ENCODE measurements at places on chromosomes 1 and 21.

- no peak for DNase-seq
These were observed 4.3 kb downstream of the AMPD1 start for GRCh38 chr1:114691061-114691460.

DNA sequence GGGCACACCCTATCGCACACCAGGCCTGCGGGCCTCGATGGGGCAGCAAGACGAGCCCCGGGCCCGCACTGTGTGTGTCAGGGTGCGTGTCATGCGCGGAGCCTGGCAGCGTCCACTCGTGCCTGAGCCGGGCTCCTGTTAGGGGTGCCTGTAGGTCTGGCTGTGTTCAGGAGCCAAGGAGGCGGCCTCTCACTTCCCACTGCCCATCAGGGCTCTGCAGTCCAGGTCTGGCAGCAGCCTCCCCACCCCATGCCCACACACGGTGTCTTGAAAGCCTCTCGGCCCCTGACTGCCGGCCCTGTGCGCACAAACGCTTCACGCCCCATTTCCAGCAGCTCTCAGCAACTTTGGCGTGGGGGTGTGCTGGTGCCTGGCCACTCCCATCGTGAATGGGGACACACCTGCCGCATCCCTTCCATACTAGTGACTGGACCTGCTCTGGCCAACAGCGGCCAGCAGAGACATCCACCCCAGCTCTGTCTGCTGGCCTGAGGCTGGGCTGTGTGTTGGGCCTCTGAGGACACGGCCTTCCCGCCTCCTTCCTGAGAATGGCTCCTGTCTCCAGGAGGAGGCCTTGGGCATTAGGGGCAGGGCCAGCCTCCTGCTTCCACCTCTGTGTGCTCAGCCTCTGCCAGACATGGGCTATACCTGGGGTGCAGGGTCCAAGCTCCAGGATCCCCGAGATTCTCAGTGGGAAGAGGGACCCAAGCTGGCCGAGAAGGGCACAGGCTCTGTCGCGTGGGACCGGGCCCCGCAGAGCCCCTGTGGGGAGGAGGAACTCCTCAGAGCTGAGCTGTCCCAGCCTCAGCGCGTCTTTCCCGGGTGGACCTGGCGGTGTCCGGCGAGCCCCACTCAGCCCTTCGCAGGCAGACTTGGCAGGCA is 41.8 kb upstream of the ACTRT2 start:
- no peak for DNase-seq

DNA sequence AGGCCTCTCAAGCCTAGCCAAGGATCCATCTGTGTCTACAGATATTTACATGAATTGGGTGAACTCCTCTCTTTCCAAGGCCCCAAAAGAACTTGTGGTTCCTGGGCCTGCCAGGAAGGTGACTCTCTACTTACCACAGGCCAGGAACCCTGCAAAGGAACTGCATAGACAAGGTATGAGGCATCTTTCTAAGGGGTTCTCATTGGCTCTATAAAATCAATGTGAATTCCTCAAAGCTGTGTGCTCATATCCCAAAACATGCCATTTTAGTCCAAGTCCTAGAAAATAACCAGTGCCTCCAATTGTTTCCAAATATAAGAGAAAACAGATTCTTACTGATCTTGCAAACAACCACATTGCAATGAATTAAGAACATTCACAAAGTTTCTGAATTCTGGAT is 39.9 kb upstream of the RGL1 start:
- no peak for DNase-seq

GRCh38 chr1:26022404-26022779 is 817 bp downstream of the EXTL1 start:
- no peak for DNase-seq

DNA sequence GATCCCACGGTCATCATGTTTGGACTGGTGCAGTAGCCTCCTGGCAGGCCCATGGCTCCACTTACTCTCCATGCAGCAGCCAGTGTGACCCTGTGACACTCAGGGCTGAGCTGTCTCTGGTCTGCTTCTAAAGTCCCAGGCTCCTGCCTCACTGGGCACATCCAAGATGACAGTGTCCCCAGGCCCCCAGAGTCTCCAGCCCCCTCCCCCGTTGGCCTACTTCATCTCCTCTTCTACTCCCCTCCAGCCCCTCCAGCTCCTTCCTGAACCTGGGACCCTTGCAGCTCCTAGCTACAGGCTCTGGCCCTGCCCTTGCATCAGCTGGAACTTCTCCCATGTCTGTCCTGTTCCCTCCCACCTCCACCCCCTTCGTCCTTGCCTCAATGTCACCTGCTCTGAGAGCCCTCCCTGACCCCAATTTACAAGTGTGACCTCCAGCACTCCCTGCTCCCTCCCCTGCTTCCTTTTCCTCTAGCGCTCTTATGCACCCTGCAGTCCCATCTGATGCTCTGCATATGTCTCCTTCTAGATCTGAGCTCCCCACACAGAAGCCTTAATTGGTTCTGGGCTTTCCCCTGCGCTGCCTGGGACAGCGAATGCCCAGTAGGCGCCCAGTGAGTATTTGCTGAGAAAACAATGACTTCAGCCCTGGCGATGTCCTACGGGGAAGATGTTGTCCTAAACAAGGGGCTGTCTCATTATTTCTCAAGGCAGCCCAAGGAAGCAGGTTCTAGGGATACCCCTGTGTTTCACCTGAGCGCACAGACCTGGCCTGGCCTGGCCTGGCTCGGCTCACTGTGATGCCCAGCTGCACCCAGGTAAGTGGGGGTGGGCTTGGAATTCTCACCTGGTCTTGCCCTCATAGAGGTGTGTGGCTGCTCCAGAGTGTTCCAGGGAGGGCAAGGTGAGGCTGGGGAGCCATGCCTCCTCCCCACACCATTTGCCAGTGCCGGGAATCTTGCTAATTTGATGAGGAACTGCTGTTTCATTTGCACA is 600.6 kb downstream of the PTPRU start:
- no peak for DNase-seq

- DNase-seq: no peak
These were observed 48.6 kb downstream of the ITSN1 start for GRCh38 chr21:33690874-33691273.

DNA sequence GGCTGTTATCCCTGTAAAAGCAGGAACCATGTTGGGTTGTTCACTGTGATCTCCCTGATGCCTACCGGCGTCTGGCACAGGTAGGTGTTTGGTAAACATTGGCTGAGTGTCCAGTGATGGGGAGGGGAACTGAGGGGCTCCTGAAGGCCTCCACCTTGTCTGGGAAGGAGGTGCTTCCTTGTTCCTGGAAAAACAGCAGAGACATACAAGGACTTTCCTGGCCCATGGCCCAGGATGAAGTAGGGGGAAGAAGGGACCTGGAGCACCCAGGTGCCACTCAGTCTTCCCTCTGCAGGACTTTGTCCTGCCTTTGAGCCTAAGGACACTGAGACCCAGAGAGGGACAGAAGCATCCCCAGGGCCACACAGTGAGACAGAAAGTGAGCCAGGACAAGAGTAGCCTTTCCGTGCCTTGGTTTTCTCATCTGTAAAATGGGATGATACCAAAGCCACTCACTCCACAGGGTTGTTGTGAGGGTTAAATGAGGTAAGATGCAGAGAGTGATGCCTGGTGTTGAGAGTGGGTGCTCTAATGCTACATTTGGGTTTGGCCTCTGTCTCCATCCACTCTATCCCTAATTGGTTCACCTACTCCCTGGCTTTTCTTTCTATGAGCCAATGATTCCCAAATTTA is 6.1 kb upstream of the HEYL start:
- no peak for DNase-seq

DNA sequence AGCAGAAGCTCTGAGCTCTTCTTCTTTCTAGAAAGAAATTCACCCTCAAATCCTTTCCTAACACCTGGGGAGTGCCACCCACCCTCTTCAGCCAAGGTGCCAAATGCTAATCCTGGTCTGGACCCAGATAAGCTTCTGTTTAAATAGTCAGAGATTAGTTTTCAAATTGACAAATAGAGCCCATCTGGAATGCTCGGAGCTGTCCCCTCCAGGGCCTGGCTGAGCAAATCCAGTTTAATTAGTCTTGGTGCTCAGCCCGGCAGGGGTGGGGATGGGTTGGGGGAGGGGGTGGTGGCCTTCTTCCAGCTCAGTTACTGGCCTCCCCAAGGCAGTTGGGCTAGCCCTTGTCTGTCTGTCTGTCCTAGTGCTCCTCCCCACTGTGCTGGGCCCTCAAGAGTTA is 269.5 kb downstream of the GRIK3 start:
- no peak for DNase-seq

- no peak for DNase-seq
These were observed 267.7 kb upstream of the C1orf87 start for GRCh38 chr1:60341274-60341673.

DNA sequence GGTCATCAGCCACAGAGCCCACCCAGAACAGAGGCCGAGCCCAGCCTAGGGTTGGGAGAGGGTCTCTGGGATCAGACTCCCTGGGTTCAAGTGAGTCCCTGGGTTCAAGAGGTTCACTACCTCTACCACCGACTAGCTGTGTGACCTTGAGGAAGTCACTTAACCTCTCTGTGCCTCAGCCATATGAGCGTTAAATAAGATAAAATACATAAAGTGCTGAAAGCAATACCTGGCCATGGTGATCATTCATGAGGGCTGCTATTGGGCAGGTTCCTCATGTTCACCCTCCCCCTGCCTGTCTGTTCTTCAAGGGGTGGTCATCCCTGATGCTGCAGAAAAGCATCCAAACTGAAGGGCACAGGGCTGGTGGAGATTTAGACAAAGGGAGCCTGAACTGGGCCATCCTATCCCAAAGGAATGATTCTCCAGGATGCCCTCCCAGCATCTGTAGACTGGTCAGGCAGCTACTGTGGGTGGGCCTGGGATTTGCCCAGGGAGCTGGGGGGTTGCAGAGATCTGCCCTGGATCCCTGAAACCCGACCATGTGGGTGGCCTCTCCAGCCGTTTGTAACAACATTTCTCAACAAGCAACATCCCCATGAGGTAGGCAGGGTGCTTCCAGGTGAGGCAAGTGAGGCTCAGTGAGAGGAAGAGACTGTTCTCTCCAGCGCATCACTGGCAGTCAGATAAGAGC is 196.6 kb downstream of the MATN1 start:
- DNase-seq: no peak

- DNase-seq: no peak
These were observed 638 bp upstream of the OLIG2 start for GRCh38 chr21:33025106-33025488.

DNA sequence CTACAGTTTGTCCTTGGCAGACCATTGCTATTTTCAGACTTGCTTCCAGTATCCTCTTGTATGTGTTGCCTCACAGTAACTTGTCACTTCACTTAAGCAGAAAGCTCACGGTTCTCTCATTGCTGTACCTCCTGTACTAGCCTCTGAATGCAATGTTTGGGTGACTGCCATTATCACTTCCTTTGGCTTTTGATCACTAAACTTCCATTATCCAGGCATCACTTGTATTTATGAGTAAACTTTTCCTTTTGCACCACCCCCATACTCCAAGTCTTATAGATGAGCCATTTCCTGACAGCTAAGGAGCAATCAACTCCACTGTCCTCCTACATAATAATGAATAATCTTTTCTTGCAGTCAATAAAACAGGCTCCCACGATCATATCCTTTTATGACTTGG is 255.3 kb downstream of the PDE4B start:
- no peak for DNase-seq

- no peak for DNase-seq
These were observed 1.3 kb upstream of the DOCK7 start for GRCh38 chr1:62689524-62689923.

DNA sequence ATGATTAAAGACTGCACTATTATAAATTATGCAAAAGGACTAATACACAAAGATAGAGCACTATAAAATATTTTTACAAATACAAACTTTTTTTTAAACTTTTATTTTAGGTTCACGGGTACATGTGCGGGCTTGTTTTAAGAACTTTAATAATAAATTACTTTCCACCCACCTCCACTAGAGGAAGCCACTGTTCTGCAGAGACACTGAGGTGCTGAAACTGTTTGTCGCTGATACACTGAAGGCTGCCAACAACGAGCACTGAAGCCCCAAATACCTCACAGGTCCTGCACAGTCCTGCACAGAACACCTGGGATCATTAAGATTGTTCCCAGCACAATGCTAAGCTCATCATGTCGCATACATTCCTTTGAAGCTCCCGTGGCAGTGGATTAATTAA is 19.9 kb downstream of the COA6 start:
- DNase-seq: no peak

DNA sequence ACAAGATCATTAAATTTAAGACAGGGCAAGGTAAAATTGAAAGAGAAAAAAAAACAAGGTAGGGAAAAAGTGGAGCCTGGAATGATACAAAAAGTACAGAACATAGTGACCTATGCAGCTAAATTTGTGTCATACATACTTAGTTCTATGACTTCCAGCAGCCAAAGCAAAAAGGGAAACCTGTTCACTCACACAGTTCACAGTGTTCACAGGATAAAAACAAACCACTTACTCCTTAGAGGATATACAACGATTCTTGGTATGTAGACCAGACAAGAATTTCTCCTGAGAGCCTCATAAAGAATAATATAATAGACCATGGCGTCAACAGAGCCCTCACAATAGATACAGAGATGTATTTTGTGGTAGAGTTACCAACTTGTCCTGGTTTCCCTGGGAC is 27.5 kb downstream of the COA7 start:
- no peak for DNase-seq

Measured in stimulated activated CD4-positive, alpha-beta T cell treated with anti-CD3 and anti-CD28 coated beads, TNF-alpha, amount 100 ng/mL, for 4 hours (primary cell).